ENCODE measurements at places on chromosomes 3 and 15.
A peak's percentile ranks its signal among the peaks of the same experiment; 100 is the strongest.

DNA sequence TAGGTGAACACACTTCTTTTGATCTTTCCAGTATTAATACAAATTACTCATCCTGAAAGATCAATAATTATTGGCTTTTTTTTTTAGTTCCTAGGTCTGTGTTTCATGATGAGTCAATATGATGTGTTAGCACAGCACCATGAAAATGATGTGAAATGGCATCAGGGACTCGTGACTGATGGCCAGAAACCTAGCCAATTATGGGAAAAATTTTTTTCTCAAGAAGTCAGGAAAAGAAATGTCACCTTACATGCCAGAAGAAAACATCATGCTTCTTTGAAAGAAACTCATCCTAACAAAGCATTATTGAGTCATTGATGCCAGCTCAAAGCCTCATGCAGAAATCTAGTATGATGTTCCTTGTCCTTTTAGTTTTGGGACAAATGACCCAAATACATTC lies 468.3 kb upstream of the CBLB start:
- no peak for DNase-seq

DNA sequence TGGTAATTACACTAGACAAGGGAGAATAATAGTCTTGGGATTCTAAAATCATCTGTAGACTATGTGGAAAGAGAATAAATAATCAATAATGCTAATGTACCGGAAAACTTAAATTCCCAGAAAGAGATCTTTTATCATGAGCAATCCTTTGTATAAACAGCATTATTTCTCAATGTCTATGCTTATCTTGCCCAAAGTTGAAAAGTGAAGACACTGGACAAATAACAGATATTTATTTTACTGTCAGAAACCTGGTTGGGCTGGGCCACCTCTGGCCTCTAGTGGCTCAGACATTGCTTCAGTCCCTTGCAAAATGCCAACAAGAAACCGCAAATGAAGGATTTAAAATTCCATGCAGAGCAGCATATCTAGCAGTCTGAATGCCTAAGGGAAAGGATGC lies 409.9 kb downstream of the FHIT start:
- DNase-seq = peak; percentile 16

GRCh38 chr15:42845581-42845980 lies 75.0 kb downstream of the TTBK2 start:
- DNase-seq = no peak

DNA sequence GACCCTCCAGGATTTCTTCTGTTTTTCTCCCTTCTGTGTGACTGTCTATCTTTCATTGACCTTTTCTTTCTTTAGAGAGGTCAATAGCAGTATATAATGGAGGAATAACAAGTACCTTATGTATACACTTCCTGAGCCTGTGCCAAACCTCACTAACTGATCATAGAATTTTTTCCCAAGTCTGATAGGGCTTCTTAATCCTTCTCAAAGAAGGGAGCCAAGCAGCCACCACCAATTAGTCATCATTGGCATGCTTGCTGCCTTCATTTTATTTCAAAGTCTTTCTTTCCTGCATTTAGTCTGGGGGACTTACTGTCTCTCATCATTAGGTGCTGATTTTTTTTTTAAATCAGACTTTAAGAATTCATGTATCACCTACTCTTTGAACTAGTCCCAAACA lies 327.0 kb downstream of the FEZF2 start:
- peak; percentile 85 for DNase-seq

GRCh38 chr3:184807549-184807948 lies 4.4 kb upstream of the VPS8 start:
- DNase-seq = no peak

DNA sequence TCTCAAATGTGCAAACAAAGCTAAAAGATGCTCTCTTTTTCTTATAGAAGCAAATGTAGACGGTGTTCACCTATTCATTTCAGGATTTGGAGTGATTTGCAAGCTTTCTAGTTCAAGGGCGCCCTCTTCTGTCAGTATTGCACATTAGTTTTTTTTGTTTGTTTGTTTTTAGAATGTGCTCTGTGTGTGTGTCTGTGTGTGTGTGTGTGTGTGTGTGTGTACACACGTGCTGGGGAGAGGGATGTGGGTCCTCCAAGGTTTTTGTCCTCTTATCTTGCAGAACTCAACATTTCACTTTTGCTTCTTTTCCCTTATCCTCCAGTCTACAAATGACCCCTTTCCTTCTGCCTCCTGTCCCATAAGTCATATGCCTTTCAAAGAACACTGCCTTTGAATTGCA lies 23.5 kb downstream of the DNAH1 start:
- DNase-seq = peak; percentile 52

- DNase-seq = no peak
These were observed 18.9 kb upstream of the RPL29 start for GRCh38 chr3:52014613-52015012.

DNA sequence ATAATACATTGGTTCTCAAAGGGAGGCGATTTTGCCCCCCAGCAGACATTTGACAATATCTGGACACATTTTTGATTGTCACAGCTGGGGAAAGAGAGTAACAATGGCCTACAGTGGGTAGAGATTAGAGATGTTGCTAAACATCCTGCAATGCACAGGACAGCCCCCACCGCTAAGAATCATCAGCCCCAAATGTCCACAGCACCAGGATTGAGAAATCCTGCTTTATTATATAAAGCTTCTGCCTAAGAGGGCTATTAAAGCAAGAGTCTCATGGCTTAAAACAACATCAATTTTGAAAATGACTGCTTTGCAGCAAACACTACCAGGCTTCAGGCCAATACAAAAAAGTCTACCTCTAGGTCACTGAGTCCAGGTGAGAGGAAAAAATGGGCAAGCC lies 68.2 kb downstream of the NTRK3 start:
- DNase-seq = no peak

DNA sequence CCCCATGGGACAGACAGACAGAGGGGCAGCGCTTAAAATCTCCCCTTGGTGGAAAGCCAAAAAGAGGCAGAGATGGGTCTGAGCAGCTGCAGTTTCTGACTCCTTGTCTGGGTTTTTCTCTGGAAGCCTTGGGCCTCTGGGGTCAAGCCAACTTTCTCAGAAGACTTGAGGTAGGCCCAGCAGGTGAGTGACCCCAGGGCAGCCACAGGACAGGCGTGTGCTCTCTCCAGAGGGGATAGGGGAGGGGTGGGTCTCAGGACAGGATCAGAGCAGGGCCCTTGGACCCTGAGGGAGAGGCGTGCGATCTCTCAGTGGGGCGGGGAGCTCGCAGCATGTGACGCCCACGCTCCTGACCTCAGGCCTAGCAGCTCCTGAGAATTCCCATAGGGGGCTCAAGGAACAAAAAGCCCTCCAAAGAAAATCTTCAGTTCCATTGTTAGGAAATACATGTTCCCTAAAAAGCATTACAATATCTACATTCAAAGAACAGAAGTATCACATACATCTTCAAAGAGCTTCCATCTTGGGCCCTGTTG lies 34.6 kb upstream of the DUSP7 start:
- no peak for DNase-seq

GRCh38 chr15:92733934-92734521 lies 78.5 kb upstream of the FAM174B start:
- DNase-seq = no peak

DNA sequence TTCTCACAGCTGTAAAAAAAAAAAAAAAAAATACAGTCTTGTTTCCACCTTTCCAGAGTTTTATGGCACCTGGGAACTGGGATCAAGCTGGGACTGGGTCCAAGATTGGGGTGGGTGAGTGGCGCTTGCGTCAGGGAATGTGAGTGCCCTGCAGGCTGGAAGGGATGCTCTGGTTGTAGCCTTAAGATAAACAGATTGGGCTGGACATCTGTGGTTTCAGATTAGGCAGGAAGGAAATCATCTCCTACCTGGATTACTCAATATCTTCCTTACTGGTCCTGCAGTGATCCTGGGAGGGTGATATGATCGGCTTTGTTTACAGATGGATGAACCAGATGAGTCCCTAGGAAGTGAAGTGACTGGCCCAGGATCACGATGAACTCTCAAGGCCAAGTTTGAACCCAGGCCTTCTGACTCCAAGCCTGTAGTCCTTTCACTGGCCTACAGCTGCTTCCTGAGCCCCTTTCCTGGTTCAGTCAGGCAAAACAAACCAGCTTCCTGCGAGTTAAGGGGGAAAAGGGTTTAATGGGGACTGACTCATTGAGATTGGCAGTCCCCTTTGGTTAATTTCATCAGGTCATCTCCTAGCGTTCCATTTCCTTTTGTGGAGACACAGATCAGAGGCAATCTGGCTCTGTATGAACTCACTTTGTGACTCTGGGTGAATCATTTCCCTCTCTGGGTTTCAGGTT lies 179.8 kb downstream of the THSD4 start:
- peak; percentile 65 for DNase-seq

GRCh38 chr15:51726302-51727073 lies 11.0 kb downstream of the LYSMD2 start:
- DNase-seq = no peak

- no peak for DNase-seq
These were observed 9.0 kb downstream of the CHRD start for GRCh38 chr3:184388936-184389230.

GRCh38 chr15:73028831-73029451 lies 23.3 kb upstream of the NEO1 start:
- DNase-seq = no peak

DNA sequence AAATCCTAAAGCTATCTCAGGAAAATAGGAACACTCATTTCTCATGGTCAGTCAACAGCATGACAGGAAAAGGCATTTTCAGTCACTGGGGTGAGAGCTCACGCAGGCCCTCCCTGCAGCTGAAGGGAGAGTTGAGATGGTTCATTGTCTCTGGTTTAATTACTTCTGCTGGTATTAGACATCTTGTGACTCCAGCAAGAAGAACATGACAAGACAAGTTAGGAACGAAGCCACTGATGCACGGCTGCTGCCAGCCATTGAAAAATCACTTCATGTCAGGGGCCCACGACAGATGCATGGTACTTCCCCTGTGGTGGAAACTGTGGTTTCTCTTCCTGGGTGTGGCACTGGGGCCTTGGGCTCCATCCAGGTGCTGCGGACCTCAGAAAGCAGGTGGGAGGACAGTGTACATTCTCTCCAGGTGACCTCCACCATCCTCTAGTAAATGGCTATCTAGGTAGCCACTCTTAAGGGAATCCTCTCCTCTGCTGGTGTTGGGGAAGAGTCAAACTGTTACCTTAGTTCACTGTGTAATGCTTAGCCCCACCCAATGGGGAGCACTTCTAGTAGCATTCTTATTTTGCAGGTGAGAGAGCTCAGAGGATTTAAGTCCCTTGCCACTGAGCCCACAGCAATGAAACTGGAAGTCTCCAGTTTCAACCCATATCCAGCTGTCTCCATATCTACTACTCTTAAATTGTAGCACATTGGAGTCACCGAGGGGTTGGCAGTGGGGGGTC lies 274.2 kb downstream of the LRTM1 start:
- no peak for DNase-seq

- DNase-seq = no peak
These were observed 62.2 kb upstream of the MCF2L2 start for GRCh38 chr3:183490653-183491052.
